Activated CD4-positive, alpha-beta memory T cell treated with anti-CD3 and anti-CD28 coated beads for 36 hours (primary cell): ENCODE measurements at places on chromosomes 3 and 15. TPM values are rescaled to one million over a fixed set of nuclear protein-coding genes. Genes with fewer than 3 reads are reported as not detected.

The WDR49 gene
- not detected for total RNA-seq

DNA sequence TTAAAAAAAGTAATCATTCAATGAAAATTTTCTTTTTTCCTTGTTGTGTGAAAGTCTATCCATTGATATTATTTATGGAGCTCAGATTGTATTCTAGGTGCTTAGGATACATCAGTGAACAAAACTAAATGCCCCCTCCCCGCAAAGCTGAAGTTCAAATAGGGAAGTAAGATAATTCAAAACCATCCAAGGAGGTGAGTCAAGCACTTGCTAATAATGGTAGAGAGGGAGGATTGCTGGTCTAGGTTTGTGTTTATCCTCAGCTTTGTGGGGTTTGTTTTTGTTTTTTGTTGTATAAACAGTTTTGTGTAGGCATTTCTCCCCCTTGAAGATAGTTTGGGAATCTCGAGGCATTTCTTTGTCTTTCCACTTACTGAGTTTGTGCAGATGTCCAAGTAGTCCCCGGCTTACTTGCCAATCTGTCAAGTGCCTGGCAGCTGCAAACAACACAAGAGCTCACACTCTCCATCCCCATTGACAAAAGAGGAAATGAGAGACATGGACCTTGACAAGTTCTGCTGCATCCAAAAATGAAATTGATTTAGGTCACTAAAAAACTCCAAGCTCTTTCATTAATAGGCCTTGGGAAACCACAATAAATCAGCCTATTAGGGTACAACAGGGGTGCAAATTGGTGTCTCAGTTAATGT is 575.8 kb upstream of the TBL1XR1 start:
- no peak overlapping the region for H3K27ac ChIP-seq
- H3K4me3 ChIP-seq: no peak overlapping the region
- H3K36me3 ChIP-seq: peaks cover 4% of the 10 kb centered on the region
- no peak for DNase-seq
- H3K4me1 ChIP-seq: peaks cover 5% of the 10 kb centered on the region

DNA sequence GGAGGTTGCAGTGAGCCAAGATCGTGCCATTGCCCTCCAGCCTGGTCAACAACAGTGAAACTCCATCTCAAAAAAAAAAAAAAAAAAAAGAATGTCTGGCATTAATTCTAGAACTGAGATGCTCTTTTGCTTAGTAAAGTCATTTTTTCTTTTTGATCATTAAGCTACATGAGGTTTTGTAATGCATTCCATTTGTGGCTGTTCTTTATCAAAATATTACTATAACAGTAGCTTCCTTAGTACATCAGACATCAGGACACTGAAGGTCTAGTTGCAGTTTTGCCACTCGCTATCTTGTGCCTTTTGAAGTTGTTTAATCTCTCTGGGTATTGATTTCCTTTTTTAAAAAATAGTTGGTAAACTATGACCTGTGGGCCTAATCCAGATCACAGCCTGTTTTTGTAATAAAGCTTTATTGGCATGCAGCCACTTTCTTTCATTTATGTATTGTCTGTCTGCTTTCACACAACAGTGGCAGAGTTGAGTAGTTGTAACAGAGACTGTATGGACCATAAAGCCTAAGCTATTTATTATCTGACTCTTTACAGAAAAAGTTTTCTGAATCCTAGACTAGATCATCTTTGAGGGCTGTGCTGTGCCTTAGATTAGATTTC is 76.6 kb downstream of the SLC25A26 start:
- H3K4me3 ChIP-seq: peak overlapping the region; percentile 8
- peaks cover 7% of the 10 kb centered on the region for H3K36me3 ChIP-seq
- H3K27ac ChIP-seq: peak overlapping the region; percentile 85
- peaks cover 49% of the 10 kb centered on the region for H3K4me1 ChIP-seq

DNA sequence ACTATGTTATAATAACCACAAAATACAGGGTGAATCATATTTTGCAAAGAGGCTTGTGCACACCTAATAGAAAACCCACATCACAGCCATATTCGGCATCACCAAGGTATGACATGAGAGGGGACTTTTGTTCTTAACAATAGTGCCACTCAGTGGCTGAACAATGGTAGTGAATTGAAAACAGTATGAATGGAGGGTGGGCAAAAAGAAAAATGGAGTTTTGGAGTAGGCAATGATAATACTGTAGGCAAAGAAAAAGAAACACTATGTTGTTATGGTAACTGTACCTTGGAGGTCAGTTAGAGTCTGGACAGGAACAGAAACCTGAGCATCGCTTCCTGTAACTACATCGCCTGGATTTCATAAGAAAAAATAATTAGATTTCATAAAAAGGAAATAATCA is 348.6 kb downstream of the PLCL2 start:
- no peak overlapping the region for H3K4me3 ChIP-seq
- H3K27me3 ChIP-seq: no peaks in the 10 kb centered on the region
- H3K4me1 ChIP-seq: peaks cover 21% of the 10 kb centered on the region

The TTC21A gene
- 1.7 TPM for total RNA-seq

GRCh38 chr15:93454788-93455187 is 365.8 kb upstream of the RGMA start:
- DNase-seq: no peak
- no peak overlapping the region for H3K4me3 ChIP-seq
- H3K27me3 ChIP-seq: no peaks in the 10 kb centered on the region
- no peak overlapping the region for H3K27ac ChIP-seq
- no peaks in the 10 kb centered on the region for H3K4me1 ChIP-seq
- no peaks in the 10 kb centered on the region for H3K36me3 ChIP-seq
